ENCODE measurements at places on chromosomes 5 and 9.

GRCh38 chr5:12570688-12571087 lies 666.4 kb upstream of the CTNND2 start:
- no peak for DNase-seq

DNA sequence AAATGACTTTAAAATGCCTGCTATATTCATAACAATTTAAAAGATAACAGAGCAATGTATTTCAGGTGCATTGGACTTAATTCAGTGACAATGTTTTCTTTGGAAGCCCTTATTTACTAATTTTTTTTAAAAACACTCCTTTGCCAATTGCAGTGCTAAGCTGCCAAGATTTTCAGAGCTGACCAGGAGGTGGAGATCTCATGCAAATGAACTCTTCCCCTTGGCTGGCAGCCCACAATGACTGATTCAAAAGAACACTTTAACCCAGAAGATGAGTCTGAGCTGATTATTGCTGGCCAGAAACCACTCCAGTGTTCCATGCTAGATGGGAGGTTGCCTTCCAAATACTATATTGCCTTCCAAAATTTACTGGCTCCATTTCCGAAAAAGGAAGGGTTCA lies 128.3 kb upstream of the CCNH start:
- DNase-seq, result no peak

- no peak for DNase-seq
Observed at GRCh38 chr5:151014680-151015343, 5.6 kb upstream of the GPX3 start.

GRCh38 chr9:134695144-134695543 lies 53.5 kb downstream of the COL5A1 start:
- DNase-seq, result no peak

- no peak for DNase-seq
Observed at GRCh38 chr5:43412156-43412555, at the start of gene CCL28. Gene CCL28 (minus strand): TSS chr5:43412391. CDS start chr5:43412316, 75 bp downstream.

DNA sequence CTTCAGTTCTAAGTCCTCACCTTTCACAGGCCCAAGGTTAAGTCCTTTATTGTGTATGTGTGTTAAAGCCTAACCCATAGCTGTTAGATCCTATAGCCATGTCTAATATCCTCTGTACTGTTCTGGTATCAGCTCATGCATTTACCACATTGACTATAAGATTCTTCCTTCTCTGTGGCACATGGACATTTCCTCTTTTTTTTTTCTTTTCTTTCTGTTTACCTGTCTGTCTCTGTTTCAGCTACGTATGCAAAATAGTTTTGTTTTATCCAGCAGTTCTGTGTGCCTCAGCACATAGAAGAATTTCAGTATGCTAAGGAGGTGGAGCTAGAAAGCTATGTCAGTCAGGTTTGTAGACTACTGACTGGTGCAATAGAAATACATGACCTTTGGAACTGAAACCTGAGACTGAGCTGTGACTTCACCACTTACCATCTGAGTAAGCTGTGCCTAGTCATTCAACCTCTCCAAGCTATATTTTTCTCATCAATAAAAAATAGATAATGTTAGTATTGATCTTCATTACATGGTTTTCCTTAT lies 155.6 kb upstream of the VLDLR start:
- DNase-seq, result no peak

DNA sequence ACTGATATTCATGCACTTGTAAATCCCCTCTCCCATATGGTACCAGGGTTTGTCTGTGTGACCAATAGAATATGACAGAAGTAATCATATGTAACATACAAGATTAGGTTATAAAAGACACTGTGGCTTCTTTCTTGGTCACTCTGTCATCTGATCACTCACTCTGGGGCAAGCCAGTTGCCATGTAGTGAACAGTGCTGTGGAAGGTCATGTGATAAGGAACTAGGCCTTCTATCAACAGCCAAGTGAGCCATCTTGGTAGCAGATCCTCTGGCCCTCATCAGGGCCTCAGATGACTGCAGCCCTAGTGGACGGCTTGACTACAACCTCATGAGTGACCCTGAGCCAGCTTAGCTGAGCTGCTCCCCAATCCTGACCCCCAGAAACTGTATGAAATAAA lies 30.0 kb upstream of the MATR3 start:
- DNase-seq, result no peak

GRCh38 chr5:23631302-23632045 lies 124.1 kb downstream of the PRDM9 start:
- no peak for DNase-seq

DNA sequence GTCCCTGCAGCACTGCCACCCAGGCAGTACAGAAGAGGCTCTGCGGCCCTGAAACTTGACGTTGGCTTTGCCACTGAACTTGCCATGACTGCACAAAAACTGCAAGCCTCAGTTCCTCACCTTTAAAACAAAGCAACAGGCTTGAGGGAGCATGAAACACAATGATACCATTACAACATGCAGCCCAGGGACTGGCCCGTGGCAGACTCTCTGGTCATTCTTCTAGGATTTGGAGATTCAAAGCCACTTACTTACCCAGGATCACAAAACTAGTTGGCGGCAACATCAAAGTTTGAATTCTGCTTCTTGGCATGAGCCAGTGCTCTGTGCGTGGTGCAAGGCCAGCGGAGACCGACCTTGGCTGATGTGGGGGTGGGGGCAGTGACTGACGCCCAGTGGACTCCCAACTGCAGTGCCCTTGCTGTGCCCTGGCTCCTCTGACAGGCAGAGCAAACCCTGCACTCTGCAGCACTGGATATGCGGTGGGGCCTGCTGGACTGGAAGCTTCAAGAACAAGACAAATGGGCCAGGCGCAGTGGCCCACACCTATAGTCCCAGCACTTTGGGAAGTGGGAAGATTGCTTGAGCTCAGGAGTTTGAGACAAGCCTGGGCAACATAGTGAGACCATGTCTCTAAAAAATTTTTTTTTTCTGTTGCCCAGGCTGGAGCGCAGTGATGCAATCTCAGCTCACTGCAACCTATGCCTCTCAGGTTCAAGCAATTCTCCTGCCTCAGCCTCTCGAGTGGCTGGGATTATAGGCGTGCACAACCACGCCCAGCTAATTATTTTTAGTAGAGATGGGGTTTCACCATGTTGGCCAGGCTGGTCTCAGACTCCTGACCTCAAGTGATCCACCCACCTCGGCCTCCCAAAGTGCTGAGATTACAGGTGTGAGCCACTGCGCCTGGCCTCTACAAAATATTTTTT lies 18.9 kb downstream of the SQSTM1 start:
- no peak for DNase-seq

DNA sequence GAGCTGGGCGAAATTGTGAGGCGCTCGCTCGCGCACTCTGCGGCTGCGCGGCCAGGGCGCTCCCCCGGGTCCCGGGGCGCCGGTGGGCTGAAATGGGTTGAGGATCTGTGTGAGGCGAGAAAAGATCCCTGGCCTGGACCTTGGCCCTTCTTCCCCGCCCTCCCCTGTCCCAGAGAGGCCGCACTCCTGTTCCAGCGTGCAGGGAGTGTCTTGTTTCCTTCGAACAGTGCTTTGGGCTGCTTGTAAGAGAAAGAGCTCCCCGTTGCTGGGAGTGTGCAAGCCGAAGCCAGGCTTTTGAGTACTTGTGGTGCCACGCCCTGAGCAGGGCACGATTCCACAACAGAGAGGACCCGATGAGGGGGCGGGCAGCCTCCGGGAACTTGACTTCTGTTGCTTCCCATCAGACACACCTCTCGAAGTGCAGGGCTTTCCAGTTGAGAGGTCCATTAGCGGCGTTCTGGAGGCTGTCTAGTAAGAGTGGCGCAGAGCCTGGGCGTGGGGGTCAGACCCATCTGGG lies 535 bp downstream of the DOLPP1 start:
- no peak for DNase-seq

DNA sequence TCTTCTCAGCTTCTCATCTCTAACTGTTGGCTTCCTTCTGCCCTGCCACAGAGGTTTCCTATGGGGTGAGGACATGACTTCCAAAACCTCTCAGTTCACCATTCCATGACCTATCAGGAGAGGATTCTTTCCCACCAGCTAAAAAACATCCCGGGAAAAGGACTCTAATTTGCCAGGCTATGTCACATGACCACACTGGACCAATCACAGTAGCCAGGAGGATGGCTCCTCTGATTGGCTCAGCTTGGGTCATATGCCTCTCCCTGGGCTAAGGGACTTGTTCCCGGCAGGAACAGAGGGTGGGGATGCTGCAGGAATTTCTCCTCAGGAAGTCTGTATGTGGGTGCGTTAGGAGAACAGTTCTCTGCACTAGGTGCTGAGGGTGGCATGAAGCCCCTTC lies 40.3 kb upstream of the XPA start:
- DNase-seq, result no peak

DNA sequence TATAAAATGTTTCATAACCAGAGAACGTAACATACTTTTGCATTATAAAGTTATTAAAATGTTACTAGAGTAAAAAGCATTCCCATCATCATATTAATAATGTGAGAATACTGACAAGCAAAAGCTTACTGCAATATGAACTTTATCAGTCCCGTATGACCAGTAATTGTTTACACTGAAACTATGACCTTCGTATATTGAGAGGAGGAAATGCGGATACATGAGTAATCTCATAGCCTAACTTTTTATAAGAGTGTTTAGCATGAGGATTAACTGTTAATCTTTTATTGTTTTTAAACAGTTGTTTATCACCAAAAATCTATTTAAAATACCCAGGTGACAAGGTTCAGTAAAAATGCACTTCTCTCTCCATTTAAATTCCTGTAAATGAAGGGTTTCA lies 272.4 kb downstream of the SLF1 start:
- DNase-seq, result no peak

- no peak for DNase-seq
Observed at GRCh38 chr9:20224756-20225155, 397.5 kb downstream of the MLLT3 start.

DNA sequence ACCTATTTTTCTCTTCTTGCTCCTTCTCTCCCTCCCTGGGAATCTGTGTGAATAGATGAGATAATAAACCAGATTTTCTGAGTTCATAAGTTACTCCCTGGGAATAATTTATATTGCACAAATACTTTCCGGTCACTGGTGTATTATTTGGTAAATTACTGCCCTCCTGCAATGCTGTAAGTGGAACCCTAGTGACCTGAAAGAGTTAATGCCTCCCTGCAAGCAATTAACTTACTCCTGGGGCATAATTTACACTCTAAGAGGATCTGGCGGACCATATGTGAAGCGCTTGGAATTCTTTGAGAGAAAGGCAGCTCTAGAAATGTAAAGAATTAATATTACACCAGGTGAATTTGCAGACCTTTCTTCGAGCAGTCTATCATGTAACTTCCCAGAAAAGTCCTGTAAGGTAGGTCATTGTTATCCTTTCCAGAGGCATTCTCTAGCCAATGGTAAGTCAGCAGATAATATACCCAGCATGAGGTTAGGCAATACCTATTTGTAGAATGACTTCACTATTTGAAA lies 7.0 kb upstream of the GDNF start:
- DNase-seq, result no peak

GRCh38 chr5:87394411-87395165 lies 18.1 kb downstream of the CCNH start:
- no peak for DNase-seq

- no peak for DNase-seq
Observed at GRCh38 chr9:70475211-70475610, 60.8 kb upstream of the KLF9 start.

GRCh38 chr5:56656846-56657726 lies 158.3 kb upstream of the MAP3K1 start:
- DNase-seq, result no peak

DNA sequence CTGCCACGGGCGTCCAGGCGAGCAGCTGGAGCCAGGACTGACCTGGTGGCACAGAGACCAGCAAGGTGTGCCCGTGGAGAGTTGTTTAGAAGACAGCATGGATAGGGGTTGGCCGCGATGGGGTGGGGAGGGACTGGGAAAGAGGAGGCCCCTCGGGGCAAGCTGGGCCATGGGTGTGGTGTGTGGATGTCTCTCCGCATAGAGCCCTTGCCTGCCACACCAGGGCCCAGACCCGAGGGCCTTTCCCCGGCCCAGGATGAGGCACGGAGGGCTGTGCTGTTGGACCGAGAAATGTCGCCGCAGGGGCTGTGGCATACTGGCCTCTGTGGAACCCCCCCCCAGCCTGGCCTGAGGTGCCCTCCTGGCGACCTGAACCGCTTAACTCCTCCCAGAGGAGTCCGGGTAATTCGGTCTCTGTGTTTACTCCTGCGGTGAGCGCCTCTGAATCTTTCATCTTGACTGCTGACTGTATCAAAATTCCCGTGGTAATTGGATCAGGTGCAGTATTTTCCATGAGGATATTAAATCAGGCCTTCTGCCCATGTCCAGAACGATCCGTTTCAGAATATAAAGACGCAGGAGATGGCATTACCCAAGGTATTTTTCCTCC lies 22.5 kb upstream of the LAMC3 start:
- DNase-seq, result no peak

DNA sequence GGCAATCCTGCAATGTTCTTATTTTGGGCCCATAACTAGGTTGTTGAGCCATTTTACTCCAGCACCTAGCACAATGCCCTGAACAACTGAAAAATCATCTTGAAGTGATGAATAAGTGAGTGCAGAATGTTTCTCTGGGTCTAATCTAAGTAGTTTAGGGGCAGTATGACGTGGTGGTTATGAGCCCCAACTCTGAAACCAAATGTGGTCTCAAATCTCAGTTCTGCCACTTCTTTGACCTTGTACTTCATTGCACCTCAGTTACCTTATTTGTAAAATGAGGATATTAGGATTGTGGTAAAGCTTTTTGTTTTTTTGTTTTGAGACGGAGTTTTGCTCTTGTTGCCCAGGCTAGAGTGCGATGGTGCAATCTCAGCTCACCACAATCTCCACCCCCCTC lies 80.9 kb upstream of the SNX2 start:
- DNase-seq, result no peak

DNA sequence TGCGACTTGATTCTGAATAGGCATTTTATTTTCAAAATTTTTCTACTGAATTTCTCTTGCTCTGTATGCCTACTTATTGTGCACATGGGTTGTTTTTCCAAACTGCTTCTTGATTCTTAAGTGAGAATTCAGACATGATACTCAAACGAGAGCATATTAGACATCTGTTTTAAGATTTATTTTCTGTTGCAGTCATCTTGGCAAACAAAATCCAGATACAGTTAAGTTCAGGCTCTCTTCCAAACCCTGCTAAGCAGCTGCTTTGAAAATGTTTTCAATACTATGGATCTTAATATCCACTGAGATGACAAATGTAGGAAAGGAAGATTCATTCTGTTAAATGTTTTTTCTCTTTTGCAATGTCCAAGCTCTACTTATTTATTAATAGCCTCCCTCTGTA lies 4.5 kb downstream of the TMEM215 start:
- no peak for DNase-seq

- no peak for DNase-seq
Observed at GRCh38 chr9:121210536-121210935, 8.9 kb upstream of the RAB14 start.

- peak; percentile 51 for DNase-seq
Observed at GRCh38 chr9:86946201-86947145, 833 bp downstream of the GAS1 start.

- DNase-seq, result no peak
Observed at GRCh38 chr5:149356391-149356790, 1.5 kb upstream of the PCYOX1L start.

DNA sequence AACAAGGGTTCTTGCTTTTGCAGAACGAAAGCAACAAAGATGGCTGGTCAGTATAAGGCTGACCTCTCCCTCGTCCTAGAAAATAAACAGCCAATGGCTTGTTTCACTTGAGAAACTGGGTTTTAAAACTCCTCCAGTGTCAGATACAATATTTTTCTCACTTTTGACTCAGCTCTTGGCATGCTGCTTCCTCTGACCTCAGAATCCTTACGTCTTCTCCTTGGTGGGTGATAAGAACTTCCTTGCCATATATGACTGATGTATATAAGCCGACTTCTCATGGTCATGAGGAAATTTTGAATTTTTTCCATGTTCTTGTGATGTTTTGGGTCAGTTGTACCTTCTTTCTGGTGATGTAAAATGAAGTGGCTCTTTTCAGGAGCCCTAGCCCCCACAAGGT lies 3.8 kb downstream of the ZNF618 start:
- no peak for DNase-seq

- DNase-seq, result no peak
Observed at GRCh38 chr9:77598524-77598923, 49.6 kb downstream of the GNA14 start.
